ENCODE measurements at places on chromosomes 6 and 20. TPM values are rescaled to one million over a fixed set of nuclear protein-coding genes. Genes with fewer than 3 reads are reported as not detected.

The SOBP gene
- total RNA-seq, result 5.9 TPM

The PACRG gene
- 5.5 TPM for total RNA-seq

- no peak for DNase-seq
Measured at GRCh38 chr20:63691711-63692435, 4.6 kb upstream of the TNFRSF6B start.

DNA sequence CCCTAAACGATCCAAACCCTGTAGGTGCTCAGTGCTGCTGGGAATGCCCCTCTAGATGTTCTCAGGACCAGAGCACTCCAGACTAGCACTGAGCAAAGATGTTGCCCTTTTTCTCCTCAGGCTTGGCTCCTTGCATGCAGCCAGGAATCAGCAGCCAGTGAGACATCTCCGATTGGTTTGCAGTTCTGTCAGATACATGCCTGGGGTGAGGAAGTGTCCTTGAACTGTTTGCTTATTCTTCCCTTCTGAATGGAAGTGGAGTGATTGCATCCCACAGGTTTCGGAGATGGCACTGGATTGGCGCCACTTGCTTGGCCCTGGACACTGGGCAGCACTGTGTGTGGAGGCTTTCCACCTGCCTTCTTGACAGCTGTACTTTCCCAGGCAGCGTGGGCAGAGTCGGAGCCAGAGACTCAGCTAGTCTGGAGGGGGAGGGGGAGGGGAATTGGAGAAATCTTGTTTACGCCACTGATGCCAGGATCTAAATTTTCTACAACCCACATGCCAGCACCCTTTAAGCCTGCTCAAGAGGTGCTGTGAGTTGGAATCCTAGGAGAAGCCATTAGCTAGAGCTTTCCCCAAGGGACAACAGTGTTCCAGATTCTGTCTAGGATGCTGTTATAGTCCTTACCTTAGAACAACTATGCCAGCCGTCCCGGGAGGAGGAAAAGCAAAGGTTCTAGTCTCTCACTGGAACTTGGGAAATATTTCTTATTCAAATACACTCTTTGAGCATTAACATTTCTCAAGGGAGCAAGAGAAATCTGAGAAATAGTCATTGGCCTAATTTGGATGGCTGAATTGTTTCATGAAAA is 49.2 kb upstream of the SASH1 start:
- DNase-seq, result no peak

The CST4 gene
- total RNA-seq, result not detected

DNA sequence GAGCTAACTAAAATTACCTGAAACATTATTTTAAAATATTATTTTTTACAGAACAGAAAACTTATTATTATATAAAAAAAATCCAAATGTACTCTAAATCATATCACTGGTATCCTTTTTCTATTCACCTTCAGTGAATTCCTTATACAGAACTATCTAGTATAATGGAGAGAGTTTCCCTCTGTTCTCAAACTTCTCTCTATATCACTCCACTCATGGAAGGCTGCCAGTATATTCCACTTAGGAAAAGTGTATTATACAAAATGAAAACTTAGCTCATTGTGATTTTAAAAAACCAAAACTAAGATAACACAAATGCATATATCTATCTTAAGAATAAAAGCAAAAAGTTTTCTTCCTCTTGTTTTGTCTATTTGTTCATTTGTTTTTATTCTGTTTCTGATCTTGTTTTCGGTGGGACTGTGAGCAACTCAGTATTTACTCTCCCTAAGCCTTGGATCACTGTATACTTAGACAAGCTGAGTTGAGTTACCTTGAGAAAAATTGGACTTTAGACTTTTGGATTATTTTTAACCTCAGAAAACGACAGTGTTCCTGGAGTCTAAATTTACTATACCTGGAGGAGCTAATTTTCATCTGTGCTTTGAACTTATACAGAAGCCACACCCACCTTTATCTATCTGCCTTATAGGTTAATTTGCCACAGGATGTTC is 61.4 kb downstream of the GPR63 start:
- no peak for DNase-seq

DNA sequence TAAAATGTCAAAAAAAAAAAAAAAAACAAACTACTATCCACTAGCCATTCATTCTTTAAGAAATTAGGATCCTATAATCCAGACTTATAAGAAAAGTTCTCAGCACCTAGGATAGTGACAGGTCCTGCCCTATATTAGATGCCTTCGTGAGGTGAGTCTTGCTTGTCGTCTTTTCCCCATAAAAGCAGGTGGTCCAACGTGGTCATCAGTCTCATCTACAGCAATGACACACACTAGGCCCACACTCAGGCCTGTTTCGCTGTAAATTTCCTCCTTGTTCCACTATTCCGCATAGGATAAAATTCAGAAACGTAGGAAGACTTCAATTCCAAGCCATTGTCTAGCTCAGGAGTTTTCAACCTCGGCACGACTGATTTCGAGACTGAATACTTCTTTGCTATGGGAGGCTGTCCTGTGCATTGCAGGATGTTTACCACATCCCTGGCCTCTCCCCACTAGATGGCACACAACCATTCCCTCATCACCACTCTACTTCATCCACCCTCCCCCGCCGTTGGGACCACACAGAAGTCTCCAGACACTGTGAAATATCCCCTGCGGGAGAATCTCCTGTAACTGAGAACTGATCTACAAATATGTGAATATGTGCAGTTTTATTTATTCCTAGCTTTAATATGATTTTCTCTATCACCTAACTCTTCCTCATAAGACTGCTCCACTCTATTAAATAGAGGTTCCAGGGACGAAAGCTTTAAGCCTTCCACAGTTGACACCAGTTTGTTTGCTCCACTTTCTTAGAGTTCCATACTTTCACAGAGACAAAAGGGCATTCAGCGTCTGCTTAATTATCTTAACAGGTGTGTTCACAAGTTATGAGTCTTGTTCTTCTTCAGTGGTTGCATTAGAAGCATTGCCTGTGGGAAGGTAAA is 346.3 kb downstream of the BMP2 start:
- no peak for DNase-seq

DNA sequence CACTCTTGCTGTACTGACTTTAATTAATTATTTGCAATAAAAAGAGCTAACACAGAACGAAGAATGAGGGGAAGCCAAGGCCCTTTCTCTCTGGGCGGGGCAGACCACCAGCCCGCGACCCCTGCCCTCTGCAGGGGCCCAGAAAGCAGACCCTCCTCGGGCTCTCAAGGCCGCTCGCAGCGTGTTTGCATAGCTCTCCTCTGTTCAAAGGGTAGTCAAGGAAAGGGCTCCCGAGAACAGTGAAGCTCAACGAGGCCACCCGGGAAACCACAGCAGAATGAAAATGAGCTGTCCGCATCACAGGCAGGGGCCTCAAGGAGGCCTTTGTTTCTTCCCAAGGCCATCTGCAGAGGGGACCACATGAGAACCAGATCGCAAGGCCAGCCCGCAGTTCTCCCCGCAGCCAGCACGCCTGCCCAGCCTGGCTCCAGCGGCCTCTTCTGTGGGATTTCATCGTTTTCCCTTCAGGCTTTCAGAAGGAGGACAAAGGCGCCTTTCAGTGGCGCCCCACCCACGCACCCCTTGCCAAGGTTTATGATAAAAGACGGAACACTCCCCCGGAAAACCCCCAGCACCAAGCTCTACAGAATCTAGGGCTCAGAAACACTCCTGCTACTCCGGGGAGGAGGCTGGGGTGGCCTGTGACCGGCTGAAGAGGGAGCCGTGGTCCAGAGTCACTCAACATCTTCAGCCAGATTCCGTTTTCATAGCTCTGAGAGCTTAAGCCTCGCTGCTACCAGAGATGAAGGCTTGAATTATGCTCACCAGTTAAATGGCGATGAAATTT is 25.3 kb downstream of the ACSS1 start:
- DNase-seq, result peak; percentile 41

GRCh38 chr6:114376611-114377175 is 33.9 kb upstream of the HS3ST5 start:
- no peak for DNase-seq

Measured in skin of body (tissue), 3 donors.